ENCODE measurements at places on chromosomes 5 and 9. TPM values are rescaled to one million over a fixed set of nuclear protein-coding genes. Genes with fewer than 3 reads are reported as not detected.

GRCh38 chr9:68975365-68976043 lies 38.4 kb downstream of the PRKACG start:
- no peak for DNase-seq

GRCh38 chr9:128412120-128412790 lies 8.4 kb upstream of the CERCAM start:
- no peak for DNase-seq

GRCh38 chr9:87557996-87558395 lies 60.3 kb downstream of the DAPK1 start:
- DNase-seq: no peak

DNA sequence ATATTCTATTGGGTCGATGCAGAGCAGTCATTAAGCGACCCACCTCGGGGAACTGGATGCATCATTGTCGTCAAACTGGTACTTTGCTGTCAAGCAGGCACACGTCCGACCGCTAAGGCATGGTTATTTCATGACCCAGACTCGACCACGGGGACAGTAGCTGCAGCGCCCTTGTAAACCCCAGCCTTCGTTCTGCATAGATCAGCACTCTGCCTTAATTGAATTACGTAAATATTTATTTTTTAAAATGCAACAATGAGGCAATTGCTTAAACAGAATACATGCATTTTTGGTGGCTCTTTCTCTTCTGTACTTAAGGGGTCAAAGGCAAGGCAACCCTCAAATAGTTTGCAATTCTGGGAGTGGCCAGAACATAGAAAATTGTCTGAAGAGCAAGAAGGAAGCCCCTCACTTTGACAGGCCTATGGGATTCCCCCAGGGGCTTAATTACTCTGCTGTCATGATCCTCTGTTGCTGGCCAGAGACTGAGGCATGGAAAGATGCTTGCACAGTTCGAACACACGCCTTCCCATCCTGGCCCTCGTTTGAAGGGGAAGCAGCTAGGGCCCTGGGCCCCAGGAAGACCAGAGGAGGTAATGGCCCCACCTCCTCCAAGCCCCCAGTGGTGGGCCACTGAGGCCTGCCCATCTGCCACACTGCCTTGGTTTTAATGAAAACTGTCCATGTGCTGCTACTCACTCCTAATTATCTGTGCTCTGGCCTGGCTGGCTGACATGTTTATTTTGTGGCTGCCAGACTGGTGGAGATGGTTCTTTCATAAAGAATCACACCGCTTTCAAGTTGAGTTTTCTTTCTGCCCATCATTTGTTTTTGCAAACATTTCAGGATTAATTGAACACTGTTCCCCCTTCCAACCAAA lies 169.7 kb upstream of the MAST4 start:
- no peak for DNase-seq

The SGCD gene
- 0.06 TPM for total RNA-seq

The PRSS3 gene
- 5.7 TPM for total RNA-seq

The PCDHGC4 gene
- 0.07 TPM for total RNA-seq

DNA sequence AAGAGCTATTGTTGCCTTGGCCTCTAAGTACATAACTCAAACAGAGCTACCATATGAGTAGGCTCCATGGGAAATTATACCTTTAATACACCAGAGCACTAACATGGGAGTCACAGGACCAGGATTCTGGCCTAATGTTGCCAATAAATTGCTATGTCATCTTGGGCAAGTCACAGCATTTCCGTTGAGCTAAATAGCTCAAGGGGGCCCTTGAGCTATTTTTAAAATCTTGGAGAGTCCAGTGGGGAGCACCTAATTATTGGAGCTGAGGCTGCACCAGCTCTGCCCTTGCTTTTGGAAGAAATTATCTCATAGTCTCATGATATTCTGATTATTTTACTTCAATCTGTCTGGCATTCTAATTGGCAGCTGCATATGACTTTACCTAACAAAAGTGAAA lies 350.8 kb downstream of the ENC1 start:
- DNase-seq: no peak

GRCh38 chr9:131628459-131629225 lies 83.3 kb downstream of the PRRT1B start:
- DNase-seq: no peak

The SPATA31C1 gene
- 0.14 TPM for total RNA-seq

- DNase-seq: no peak
Measured at GRCh38 chr9:113807173-113808061, 68.7 kb upstream of the ZNF618 start.

DNA sequence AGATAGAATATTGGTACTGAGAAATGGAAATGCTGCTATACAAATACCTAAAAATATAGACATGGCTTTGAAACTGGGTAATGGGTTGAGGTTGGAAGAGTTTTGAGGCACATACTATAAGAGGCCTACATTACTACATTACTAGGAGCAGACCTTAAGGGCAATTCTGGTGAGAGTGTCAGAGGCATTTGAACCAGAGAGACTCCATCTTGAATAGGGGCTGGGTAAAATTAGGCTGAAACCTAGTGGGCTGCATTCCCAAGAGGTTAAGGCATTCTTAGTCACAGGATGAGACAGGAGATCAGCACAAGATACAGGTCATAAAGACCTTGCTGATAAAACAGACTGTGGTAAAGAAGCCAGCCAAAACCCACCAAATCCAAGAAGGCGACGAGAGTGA lies 104.6 kb upstream of the ADRA1B start:
- no peak for DNase-seq

GRCh38 chr5:56161439-56161823 lies 71.7 kb downstream of the ANKRD55 start:
- no peak for DNase-seq

The TMEFF1 gene
- 3.5 TPM for total RNA-seq

GRCh38 chr5:134507452-134507851 lies 18.0 kb upstream of the JADE2 start:
- no peak for DNase-seq

DNA sequence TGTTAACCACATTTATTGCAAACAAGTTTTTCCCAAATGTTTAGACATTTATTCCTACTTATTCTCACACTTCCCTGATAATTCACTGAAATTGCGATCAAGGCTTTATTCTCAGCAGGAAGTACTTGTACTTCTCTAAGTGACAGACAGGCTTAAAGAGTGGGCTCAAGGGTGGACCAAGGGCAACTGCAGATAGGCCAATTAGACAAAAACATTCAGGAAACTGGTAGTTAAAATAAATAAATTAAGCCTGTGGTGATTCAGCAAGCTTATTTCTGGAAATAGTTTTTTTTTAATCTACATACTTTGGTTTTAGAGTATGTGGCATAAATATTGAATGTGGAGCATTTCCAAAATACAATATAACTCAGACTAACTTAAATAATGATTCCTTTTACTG lies 136.1 kb downstream of the UGCG start:
- no peak for DNase-seq

The NMUR2 gene
- total RNA-seq: not detected

DNA sequence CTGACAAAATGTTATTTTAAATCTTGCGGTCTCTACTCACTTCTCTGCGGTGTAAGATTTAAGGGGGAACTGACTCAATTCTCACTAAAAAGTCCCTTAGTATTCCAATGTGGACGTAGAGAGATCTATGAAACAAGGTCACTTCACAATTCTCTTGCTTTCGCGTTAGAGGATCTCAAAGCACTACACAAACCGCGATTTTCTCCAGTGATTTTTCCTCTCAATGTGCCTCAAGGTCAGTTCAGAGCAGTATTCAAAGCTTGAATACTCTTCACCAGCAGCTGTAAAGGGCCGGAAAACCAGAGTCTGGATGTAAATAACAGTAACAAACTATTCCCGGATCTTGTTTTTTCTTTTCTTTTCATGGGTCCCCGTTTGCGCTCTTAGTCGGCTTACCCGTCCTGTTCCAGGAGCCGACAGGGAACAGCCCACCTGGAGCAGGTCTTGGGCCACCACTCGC lies 128.2 kb downstream of the TMEM161B start:
- no peak for DNase-seq

The FAM200C gene
- 2.5 TPM for total RNA-seq

DNA sequence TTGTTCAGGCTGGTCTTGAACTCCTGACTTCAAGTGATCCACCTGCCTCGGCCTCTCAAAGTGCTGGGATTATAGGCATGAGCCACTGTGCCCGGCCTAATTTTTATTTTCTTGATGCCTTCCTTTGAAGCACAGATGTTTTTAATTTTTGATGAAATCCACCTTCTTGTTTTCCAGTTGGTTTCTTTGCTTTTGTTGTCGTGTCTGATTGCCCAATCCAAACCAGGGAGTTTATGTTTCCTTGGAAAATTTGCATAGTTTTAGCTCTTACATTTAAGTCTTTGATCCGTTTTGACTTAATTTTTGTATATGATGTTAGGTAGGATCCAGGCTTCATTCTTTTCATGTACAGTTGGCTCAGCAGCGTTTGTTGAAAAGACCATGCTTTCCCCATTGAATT lies 15.2 kb downstream of the EHMT1 start:
- DNase-seq: no peak

The SLC35D2 gene
- 43.8 TPM for total RNA-seq

DNA sequence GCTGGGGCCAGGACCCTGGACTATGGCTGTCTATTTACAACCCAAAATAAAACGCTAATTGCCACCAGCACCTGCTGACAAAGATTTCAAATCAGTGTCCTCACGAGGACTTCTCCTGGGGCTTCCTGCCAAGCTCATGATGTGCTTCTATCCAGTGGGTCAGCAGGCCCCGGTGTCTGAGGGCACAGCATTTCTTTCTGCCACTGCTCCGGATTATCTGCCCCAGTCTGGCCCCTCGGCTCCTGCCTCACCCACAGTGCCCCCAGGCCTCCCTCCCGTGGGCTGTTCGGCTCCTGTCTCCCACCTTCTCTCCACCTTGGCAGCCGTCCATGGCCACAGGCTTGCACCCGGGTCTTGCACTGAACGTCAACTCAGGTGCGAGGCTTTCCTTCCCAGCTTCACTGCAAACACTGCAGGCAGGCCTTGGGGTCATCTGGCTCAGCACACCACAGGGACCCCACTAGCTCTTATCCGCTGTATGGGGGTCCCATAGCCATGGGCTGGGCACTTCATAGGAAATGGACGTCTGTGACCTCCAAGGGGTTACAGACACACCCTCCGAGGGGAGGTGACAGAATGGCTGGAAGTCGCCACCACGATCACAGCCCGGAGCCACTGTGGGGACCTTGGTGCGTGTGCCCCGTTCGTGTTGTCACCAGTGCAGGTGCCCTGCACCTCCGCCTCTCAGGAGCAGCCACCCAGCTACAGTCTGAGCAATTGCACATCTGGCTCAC lies 43.8 kb upstream of the FCN1 start:
- no peak for DNase-seq

GRCh38 chr5:131375351-131375750 lies 111.5 kb downstream of the CDC42SE2 start:
- DNase-seq: no peak

DNA sequence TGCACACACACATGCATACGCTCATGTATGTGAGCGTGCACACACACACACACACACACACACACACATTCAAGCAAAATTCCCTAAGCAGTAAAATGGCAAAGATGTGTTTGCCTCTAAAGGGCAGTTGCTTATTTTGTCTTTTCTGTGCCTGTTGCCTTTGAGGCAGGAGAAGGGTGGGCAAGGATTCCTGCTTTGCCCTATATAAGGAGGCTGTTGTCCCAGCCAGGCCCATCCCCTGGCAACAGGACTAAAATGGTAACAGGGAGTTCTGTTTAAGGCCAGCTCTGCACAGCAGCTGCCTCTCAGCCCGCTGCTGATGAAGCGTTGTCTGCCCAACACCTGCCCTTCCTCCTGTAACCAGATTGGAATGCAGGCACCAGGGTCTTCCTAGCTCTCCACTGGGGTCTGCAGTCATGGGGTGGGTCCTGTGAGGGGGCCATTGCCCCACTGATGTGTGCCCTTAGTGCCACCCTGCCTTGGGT lies 64.4 kb downstream of the PPARGC1B start:
- no peak for DNase-seq

DNA sequence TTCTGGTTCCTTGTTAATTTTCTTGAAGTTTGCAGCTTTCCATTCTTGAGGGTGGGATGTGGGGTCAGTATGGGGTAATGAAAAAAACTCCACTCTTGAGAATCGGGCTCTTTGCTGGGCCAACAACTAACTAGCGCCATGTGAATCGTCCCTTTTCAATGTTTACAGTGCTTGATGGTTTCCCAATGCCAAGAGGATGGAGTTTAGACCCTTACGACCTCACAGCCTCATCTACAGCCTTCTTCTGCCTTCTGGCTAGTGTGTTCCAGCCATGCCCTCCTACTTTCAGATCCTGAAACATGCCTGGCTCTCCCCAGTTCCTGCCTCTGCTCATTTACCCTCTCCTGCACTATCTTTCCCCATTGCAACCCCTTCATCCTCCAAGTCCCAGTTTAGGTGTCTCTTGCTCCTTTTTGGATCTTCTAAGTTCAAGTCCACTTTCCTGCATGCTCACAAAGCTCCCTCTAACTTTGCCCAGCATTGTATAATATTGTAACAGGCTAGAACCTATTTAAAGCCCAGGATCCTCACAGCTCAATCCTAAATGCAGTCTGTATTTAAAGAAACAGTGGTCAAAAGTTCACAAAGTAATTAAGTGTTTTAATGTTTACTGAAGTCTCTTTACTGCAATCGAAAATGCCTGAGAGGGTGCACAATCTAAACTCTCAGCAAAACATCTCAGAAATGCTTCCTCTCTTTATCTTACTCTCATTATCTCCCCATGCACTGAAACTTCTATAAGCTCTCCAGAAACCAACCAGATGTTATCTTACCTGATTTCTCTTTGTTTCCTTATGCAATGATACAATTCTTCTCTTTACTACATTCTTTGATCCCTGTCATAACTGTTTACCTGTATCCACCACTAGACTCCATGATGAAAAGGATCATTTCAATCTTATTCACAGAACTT lies 20.6 kb upstream of the CAST start:
- no peak for DNase-seq

- DNase-seq: no peak
Measured at GRCh38 chr5:603081-603998, 8.8 kb upstream of the CEP72 start.

- no peak for DNase-seq
Measured at GRCh38 chr9:25678147-25678666, at the start of gene TUSC1. TSS of gene TUSC1 (minus strand) at chr9:25678444. CDS start at chr9:25678312, 132 bp downstream.

The PAEP gene
- not detected for total RNA-seq
